ENCODE measurements at places on chromosomes 16 and 17.

DNA sequence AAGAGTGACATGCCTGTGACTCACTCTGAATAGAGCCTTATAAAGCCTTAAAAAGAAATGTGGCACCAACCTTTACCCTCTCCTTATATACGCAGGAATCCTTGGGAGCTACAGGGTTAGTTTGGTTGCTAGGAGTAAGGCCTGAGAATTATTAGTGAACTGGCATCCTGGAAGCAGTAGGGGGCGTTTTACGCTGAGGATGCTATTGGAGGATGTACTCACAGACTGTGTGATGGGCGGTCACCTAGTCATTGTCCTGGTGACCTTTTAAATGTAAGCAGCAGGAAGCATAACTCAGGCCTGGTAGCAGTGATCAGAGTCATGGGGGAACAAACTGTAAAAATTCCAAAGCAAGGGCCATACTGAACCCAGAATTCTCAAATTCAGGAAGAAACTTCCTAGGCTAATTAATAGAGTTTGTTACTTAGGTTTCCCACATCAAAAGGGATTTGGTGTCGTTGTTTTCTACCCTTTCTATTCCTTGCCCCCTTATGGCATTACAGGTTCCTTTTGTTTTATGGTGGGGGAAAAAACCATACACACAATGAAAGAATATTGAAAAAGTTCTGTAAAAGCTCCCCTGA lies 153.8 kb downstream of the SNX11 start:
- DNase-seq = no peak

DNA sequence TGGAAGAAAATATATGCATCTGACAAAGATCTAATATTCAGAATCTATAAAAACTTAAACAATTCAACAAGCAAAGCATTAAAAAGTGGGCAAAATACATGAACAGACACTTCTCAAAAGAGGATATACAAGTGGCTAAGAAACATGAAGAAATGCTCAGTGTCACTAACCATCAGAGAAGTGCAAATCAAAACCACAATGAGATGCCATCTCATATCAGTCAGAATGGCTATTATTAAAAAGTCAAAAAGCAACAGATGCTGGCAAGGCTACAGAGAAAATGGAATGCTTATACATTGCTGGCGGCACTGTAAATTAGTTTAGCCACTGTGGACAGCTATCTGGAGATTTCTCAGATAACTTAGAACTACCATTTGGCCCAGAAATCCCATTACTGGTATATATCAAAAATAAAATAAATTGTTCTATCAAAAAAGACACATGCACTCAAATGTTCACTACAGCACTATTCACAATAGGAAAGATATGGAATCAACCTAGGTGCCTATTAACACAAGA lies 179.5 kb downstream of the PCTP start:
- DNase-seq = no peak

- no peak for DNase-seq
These were observed 70.5 kb upstream of the DHX40 start for GRCh38 chr17:59494757-59495368.

GRCh38 chr17:72561266-72561665 lies 440.4 kb downstream of the SOX9 start:
- DNase-seq = no peak

GRCh38 chr17:4443476-4443875 lies 9.7 kb downstream of the SPNS3 start:
- DNase-seq = no peak

- no peak for DNase-seq
These were observed 848 bp downstream of the CES3 start for GRCh38 chr16:66961914-66962313.

GRCh38 chr16:5607169-5607568 lies 509.6 kb upstream of the EEF2KMT start:
- DNase-seq = no peak

- peak; percentile 65 for DNase-seq
These were observed 709 bp downstream of the STAT5A start for GRCh38 chr17:42288803-42289610.

DNA sequence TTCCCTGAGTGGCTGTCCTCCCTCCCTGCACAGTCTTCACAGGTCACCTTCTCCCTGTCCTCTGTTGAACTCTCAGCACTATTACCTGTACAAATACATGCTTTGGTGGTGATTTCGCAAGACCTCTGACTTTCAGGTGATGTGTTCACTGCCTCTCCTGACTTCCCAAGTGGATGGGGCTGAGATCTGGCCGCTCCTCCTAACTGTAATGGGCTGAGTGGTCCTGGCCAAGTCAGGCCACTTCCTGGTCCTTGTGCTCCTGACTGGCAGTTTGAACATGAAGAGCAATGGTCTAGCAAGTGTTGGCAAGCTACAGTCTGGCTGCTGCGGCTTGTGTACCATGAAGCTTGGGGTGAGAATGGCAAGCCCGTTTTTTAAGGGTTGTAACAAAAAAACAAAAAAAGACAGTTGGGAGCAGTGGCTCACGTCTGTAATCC lies 11.7 kb upstream of the TMED6 start:
- DNase-seq = no peak

GRCh38 chr17:58318627-58319172 lies 9.9 kb downstream of the TSPOAP1 start:
- no peak for DNase-seq
